GDM1 (cell line): ENCODE measurements at places on chromosomes 6 and 20.

DNA sequence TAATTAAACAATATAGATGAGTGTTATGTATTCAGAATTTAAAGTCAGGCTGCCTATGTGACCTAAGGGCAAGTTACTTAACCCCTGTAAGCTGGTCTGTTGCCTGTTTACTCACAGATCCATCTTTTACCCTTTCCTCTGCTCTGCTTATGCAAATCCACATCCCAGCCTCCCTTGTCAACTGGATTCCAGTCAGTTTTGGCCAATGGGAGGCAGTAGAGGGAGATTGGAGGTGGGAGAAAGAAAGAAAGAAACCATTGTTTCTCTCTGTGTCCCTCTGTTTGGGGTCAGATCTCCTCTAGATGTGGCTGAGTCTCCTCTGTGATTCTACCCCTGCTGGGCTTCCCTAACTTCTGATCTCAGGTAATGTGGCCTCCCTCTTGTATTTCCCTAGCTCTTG lies 266.8 kb upstream of the PLN start:
- no peak for DNase-seq

GRCh38 chr6:147711476-147711875 lies 203.0 kb downstream of the SAMD5 start:
- no peak for DNase-seq

DNA sequence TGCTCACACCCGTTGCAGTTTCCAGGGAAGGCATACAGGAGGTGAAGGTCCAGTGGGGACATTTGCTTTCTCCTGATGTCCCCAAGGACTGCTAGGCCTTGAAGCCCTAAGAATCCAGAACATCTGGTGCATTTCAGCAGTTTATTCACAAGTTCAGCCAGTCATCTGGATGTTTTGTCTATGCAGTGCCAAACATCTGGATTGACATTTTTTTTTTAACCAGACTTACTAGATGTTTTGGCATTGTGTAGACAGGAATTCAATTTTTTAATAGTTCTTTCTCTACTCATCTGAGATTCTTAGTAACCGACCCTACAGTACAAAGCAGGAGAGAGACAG lies 256.2 kb downstream of the CLIC5 start:
- DNase-seq = no peak

DNA sequence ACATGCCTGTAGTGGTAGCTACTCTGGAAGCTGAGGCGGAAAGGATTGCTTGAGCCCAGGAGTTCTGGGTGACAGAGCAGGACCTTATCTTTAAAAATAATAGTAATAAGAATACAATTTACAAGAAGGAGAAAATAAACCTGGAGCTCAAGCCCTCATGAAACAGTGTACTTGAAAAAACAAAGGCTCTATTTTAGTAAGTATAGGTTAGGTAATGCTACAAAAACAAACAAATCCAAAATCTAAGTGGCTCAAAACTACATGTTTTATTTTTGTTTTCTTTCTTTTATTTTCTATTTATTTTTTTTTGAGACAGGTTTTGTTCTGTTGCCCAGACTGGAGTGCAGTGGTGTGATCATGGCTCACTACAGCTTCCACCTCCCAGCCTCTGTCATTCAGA lies 57.6 kb upstream of the SLC23A2 start:
- no peak for DNase-seq

DNA sequence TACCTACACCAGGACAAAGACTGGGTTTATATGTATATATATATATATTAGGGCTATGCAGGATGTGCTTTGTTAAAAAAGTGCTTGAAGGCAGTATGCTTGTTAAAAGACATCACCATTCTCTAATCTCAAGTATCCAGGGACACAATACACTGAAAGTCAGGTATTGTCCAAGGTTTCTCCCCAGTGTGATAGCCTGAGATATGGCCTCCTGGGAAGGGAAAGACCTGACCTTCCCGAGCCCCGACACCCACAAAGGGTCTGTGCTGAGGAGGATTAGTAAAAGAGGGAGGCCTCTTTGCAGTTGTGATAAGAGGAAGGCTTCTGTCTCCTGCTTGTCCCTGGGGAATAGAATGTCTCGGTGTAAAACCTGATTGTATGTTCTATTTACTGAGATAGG lies 156.9 kb downstream of the GPX5 start:
- DNase-seq = no peak

DNA sequence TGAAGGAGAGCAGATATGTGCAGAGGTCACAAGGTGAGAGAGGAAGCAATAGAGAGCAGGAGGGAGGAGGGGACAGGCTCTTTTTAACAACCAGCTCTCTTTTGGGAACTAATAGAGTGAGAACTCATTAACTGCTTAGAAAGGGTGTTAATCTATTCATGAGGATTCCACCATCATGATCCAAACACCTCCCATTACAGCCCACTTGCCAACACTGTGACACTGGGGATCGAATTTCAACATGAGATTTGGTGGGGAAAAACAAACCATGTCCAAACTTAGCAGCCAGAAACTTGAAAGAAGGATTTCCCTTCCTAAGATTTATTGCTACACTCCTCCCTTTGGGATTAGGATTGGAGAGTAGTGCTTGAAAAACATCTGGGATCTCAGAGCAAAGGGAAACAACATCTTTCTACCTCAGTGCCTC lies 135.5 kb upstream of the PLCB4 start:
- DNase-seq = no peak

DNA sequence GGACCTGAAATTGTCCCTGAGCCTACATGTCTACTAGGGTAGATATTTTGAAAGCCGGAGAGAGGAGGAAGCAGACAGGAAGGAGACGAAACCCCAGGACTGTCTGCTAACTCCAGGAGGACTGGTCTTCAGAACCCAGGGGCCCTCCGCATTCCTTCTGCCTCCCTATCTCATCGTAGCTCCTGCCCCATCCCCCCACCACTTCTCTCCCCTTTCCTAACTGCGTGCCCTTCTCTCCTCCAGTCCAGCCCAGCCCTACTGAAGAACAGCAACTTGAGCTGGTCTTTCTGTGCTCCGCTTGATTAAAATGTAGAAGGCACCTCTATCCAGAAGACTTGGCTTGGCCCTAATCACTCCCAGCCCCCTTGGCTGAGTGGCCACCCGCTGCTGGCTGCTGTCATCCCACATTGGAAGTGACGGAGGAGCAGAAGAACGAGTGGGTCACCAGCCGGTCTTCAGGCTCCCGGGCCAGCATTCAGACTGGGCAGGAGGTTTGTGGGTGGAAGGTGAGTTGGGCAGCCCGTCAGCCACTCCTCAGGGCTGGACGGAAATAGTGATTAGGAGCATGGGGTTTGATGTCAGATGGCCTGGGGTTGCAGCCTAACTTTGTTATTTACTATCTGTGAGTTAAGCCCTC lies 28.8 kb upstream of the ANGPT4 start:
- no peak for DNase-seq

DNA sequence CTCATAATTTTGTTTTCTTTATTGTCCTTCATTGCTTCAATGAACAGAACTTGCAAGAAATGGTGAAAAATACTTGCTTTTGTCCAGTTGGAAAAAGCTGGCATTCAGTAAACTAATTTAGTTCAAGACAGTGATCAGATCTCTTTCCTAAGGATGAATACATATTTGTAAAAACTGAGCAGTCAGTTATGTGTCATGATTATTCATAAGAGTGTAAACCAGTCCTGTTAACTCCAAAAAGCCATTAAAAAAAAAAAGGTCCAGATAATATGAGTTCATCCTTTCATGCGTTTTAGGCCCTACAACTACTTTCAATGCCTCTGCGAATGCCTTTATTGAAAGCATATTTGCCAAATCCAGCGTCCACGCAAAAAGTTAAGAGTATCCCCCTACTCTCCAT lies 609 bp downstream of the PGM3 start:
- no peak for DNase-seq

- no peak for DNase-seq
Measured at GRCh38 chr6:75279418-75279817, 5.2 kb downstream of the TMEM30A start.

DNA sequence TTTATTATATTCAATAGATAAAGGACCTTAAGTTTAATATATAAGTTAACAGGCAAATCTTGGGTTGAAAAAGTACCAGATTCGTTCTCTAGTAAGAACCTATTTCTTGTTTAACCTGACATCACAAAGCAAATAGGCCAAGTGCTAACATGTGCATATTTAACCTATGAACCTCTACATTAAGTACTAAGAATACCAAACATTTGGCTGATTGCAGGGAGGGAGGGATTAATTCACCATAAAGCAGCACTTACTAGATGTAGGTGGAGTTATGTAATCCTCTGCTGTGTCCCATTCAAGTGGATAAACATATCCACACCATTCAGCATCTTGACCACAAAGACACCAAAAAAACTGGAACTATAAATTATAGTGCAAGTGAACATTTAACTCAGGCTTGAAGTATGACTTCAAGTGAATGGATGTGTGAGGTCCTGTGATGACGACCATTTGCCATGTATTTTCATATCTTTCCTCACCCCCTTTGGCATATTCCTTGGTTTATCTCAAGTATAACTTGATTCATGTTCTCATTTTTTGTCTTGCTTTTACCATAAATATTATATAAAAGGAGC lies 10.2 kb downstream of the STX11 start:
- DNase-seq = no peak

DNA sequence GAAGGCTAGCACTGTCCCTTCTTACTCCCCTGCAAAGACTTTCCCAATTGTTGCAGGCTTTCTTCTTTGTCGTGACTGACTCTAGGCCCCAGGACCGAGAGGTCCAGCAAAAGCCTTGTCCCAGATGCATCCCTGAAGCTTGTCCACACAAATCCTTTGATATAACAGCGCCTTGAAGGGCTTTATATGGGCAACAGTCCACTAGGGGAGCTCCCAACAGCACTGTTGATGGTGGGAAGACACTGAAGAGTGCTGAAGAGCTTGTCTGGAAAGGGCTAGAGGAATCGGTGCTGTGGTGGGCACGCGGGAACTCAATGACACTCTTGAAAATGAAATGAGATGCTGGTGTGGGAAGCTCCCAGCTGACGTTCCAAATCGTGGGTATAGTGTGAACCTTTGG lies 316.1 kb upstream of the CDH4 start:
- DNase-seq = no peak

GRCh38 chr6:49565855-49566254 lies 15.4 kb downstream of the C6orf141 start:
- DNase-seq = no peak
